GM23338 (cell line): ENCODE measurements at places on chromosomes 3 and 15.

DNA sequence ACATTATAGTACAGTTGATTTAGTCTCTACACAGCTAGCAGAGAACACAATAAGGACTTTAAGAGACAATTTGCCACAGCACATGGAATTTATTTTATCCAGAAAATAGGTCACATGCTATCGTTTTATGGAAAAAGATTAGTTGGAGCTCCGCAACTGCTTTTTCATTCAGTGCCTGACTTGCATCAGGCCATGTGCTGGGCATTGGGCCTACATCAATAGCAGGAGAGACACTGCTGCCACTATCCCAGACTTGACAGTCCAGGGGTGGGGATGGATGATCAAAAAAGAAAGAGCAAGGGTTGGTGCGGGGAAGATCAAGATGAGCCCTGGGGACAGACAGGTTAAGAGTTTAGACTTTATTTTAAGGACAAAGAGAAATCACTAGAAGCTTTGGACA lies 75.2 kb upstream of the C3orf80 start:
- no peak for DNase-seq

GRCh38 chr3:52128118-52128683 lies 26.0 kb downstream of the POC1A start:
- DNase-seq, result peak; percentile 9

DNA sequence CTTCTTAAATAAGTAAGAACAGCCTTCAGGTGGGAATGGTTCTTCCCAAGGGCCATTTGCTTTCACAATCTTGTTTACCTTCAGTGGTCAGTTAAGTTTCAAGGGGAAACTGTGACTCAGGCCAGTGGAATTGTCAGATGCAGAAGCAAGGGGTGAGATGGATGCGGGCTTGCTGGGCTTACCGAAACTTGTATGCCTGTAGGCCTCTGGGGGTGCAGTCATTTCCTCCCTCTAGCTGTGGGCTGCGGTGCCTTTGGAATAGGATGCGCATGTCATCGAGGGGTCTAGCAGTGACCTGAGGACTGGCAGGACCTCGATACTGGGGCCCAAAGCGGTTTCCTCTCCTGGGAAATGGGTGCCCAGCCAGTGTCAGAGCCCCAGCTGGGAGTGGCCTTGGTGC lies 121.6 kb downstream of the EEFSEC start:
- no peak for DNase-seq

DNA sequence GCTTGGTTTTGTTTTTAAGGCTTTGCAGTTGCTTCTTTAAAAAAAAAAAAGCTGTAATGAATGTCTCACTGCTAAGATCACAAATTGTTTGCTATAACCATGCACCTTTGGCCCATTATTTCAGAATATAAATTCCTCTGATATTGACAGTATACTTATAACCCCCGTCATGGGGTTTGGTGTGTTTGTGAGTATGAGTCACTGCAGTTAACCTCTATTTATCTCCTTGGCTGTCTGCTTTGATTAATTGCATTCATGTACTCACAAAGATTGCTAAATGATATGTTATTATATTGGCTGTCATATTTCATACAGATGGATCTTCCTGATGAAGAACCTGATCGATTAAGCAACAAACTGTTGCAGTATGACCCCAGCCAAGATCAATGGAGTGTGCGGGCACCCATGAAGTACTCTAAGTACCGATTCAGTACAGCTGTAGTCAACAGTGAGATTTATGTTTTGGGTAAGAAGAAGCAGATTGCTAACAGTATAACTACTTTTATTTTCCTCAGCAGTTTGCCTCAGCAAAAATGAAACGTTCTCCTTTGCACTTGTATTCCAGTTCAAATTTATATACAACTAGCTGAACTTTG lies 14.9 kb downstream of the KBTBD12 start:
- no peak for DNase-seq

- DNase-seq, result no peak
These were observed 18.5 kb upstream of the PDHB start for GRCh38 chr3:58452176-58452575.

GRCh38 chr3:106065831-106066230 lies 197.0 kb upstream of the CBLB start:
- no peak for DNase-seq

- DNase-seq, result peak; percentile 17
These were observed 19.2 kb downstream of the CHSY1 start for GRCh38 chr15:101232677-101233076.

- DNase-seq, result no peak
These were observed 18.3 kb downstream of the ACAA1 start for GRCh38 chr3:38118421-38119247.

DNA sequence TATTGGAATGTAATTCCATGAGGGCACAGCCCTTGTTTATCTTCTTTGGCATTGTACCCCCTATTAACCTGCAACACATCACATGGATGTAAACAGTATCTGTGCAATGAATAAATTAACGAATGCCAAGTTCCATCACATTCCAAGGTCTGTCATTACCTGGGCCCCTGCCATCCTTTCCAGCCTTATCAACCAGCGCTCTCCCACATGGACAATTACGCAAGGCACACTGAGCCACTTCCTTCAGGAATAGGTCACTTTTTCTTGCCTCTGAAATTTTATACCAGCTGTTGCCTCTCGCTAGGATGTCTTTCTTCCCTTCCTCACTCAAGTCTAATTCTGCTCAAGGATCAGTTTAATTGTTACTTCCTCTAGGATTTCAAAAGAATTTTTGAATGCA lies 1051.8 kb upstream of the CFAP20DC start:
- DNase-seq, result no peak

DNA sequence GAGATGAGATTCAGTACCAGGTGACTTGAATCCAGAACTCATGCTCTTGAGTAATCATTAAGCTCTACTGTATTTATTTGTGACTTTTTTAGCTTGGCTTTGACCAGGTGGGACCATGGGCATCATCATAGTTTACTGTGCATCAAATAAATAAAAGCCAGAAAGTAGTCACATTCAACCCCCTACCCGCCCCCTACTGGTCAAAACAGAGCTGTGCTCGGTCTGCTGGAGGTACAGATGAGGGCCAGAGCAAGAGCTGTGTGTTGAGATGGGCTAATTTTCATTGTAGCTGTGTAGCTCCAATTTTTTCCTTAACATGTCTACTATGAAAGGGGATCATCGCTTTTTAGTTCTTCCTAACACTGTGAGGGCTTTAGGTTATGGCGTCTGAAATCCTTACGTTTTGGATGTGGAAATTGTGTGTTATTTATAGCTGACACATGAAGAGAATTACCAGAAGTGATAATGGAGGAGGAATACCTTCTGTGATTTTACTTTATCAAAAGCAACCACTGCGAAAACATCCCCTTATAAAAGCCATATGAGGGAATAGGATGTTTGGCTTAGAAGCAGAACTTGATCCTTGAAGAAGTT lies 375.1 kb downstream of the PTPRG start:
- peak; percentile 78 for DNase-seq

DNA sequence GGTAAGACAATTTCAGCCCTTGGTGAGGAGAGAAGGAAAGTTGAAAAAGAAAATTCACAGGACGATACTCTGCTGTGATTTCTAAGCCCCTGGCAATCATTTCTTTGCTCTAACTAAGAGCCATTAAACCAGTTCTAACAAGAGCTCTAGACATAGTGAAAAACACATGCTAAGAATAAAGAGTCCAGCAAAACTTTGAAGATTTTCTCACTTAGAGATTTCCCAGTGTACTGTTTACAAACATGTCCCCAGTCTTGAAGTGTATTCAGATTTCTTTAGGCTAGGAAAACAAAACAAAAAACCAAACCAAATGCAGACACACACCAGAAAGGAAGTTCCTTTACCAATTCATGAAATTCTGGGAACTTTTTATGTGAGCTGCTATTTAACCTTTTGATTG lies 325.8 kb downstream of the PTPRG start:
- no peak for DNase-seq

- no peak for DNase-seq
These were observed 10.5 kb downstream of the CDIN1 start for GRCh38 chr15:36589971-36590370.

- no peak for DNase-seq
These were observed 20.2 kb downstream of the TLE3 start for GRCh38 chr15:70077188-70078147.

GRCh38 chr15:90838544-90838943 lies 29.8 kb upstream of the FURIN start:
- DNase-seq, result no peak

DNA sequence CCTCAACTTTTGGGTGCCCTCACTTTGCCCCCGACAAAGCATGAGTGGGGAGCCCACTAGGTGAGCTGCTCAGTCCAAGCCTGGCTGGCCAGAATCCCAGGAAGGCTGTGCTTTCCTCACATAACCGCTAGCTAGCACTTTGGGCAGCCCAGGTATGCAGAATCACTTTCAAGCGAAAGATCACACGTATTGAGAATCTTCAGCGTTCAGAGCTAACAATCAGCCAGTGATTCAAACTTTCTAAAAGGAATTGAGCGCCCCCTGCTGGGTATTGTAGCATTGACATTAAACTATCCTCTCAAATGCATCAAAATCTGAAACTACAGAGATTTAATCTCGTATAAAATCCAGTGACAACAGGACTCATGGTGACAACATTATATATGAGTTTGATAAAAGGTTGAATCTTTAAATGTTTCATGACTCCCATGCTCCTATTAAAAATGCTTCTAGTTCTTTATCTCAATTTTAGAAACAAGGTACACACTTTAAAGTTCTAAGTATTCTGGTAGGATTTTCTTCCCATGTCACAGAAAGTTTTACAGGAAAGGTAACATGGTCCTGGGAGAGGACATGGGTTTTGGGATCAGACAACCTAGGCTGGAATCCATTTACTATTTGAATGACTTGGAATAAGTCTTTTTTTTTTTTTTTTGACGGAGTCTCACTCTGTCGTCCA lies 11.8 kb downstream of the ANAPC13 start:
- peak; percentile 98 for DNase-seq

- DNase-seq, result peak; percentile 88
These were observed 155.9 kb upstream of the FEZF2 start for GRCh38 chr3:62529230-62529629.

DNA sequence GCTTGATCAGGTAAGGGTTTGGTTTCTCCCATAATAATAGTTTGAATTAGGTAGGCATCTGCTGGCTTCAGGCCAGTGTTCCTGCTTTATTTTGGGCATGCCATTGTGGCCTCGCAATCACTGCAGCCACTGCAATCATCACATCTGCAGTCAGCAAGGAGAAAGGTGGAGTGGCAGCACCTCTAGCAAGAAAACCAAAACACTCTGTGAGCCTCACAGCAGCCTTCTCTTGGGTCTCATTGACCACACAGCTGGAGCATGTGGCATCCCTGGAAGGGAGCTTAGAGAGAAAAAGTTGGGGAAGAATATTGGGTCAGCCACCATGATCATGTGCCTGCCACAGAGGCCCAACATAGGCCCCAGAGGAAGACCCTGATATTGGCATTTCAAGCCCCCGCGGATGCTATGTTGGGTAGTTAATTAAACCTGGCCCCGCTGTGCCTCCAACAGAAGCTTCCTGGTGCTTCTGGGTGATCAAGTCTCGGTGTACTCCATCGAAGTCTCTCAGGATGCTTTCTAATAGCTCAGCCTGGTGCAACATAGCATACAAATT lies 158.0 kb upstream of the UBE2E1 start:
- no peak for DNase-seq

- peak; percentile 69 for DNase-seq
These were observed 103.8 kb upstream of the IL12A start for GRCh38 chr3:159884661-159885402.

DNA sequence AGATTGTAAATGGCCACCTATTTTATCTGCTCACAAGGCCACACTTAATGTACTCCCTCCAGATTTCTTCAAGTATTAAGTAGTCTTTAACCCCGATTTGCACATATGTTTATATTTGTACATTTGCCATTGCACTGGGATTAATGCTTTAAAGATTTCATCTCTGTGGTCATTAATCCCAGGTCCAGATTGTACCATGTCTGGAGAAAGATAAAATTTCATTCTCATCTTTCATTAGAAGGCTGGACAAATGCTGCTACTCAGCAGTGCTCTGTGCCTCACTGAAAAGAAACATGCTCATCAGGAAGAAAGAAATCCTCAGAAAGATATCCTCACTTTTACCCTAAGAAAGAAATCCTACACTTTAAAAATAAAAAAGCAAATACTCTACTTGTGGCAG lies 62.5 kb upstream of the LRRC3B start:
- DNase-seq, result no peak

DNA sequence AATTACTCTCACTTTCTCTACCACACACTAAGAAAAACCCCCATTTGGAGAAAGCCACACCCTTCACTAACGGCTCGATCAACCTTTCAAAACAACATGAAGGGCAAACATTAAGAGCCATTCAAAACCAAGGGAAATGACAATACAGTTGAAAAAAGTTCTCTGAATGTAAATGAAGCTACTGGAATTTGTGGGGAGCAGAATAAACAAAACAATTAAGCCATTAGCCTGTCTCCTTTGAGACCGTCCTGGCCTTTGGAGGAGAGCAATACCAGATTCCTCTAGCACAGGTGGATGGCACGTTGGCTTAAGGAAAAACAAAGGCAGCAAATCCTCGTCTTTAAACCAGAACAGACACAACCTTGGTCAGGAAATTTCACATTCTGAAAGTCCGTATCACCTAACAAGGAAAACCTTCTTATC lies 18.7 kb downstream of the MYO1E start:
- peak; percentile 94 for DNase-seq

GRCh38 chr3:195768414-195768813 lies 43.3 kb downstream of the MUC4 start:
- DNase-seq, result no peak

- DNase-seq, result peak; percentile 36
These were observed 40.6 kb upstream of the RBMS3 start for GRCh38 chr3:29240248-29240647.

GRCh38 chr3:120682095-120682681 lies at the start of gene HGD:
Gene HGD, minus strand, starts transcription at chr3:120682239. Its CDS starts 128 bp downstream, at chr3:120682111.
- DNase-seq, result no peak

GRCh38 chr3:157922614-157923013 lies 183.6 kb downstream of the SHOX2 start:
- no peak for DNase-seq

DNA sequence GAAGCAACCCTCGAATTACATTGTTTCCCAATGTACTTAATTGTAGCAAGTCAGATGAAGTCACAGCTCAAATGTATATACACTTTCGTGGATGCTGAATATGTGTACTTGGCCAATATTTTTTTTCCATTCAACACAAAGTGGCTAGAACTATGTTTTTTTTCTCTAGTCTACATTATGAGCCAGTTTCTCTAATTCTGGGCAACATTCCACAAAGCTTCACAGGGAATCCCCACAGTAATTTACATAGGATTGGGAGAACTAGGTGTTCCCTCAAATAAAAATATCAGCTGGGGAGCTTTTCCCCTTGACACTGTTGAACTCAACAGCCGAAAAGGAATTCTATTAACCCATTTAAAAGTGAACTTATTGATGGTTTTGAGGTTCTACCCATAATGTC lies 493.1 kb downstream of the MECOM start:
- no peak for DNase-seq

GRCh38 chr3:86990734-86991481 lies at the start of gene VGLL3:
Gene VGLL3, minus strand, starts transcription at chr3:86991149. Its CDS starts 406 bp downstream, at chr3:86990743.
- peak; percentile 94 for DNase-seq
